Adrenal gland (tissue), 19 donors: ENCODE measurements at places on chromosomes 2 and 18. TPM values are rescaled to one million over a fixed set of nuclear protein-coding genes. Genes with fewer than 3 reads are reported as not detected.

TMEM169 gene
- total RNA-seq, result 1.3 TPM

SH3RF3 gene
- total RNA-seq, result 9.8 TPM

ASB1 gene
- total RNA-seq, result 24.1 TPM

RPRD1A gene
- total RNA-seq, result 128 TPM

ZRANB3 gene
- total RNA-seq, result 15.9 TPM

CAPN14 gene
- not detected for total RNA-seq

CABYR gene
- total RNA-seq, result 6.2 TPM

AP1S3 gene
- total RNA-seq, result 1.5 TPM

SERPINB2 gene
- 0.17 TPM for total RNA-seq

KCNIP3 gene
- 0.78 TPM for total RNA-seq

TUBA3E gene
- total RNA-seq, result not detected

RAX gene
- not detected for total RNA-seq

- no peak overlapping the region for H3K4me3 ChIP-seq
- H3K27ac ChIP-seq, result peak overlapping the region; percentile 87
- no peaks in the 10 kb centered on the region for H3K36me3 ChIP-seq
These were observed 1.5 kb downstream of the OSBPL1A start for GRCh38 chr18:24396082-24396633.

DNA sequence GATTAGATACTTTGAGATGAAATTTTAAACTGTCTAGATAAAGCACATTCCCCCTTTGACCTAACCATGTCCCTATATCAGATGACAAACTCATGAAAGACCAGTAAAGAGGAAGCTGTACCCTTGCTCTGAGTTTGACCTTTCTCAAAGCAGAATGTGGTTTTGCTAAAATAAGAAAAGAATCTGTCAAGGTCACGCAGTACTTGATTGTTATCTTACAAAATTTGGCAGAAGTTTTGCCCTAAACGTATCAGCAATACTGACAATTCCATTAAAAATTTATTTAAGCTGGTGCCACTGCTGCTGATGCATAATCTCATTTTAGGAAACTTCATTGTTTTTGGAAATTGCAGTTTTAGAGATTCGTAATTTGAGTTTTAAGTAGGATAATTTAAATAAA, 31.2 kb upstream of the GALM start:
- no peaks in the 10 kb centered on the region for H3K36me3 ChIP-seq
- H3K27ac ChIP-seq, result no peak overlapping the region
- H3K4me3 ChIP-seq, result no peak overlapping the region
- peaks cover 13% of the 10 kb centered on the region for H3K4me1 ChIP-seq

GRCh38 chr18:61893971-61894750, 1.4 kb upstream of the RNF152 start:
- H3K36me3 ChIP-seq, result no peaks in the 10 kb centered on the region
- no peaks in the 10 kb centered on the region for H3K27me3 ChIP-seq
- H3K4me1 ChIP-seq, result peaks cover 27% of the 10 kb centered on the region
- H3K4me3 ChIP-seq, result peak overlapping the region; percentile 69
- DNase-seq, result peak; percentile 90
- no peak overlapping the region for H3K27ac ChIP-seq

- H3K36me3 ChIP-seq, result no peaks in the 10 kb centered on the region
- H3K27me3 ChIP-seq, result peaks cover 4% of the 10 kb centered on the region
- peak; percentile 79 for DNase-seq
- H3K27ac ChIP-seq, result no peak overlapping the region
These were observed 6.8 kb downstream of the SCTR start for GRCh38 chr2:119517433-119517832.

- no peaks in the 10 kb centered on the region for H3K27me3 ChIP-seq
- H3K4me3 ChIP-seq, result no peak overlapping the region
- no peak overlapping the region for H3K27ac ChIP-seq
- H3K4me1 ChIP-seq, result peaks cover 18% of the 10 kb centered on the region
- DNase-seq, result no peak
- H3K36me3 ChIP-seq, result no peaks in the 10 kb centered on the region
These were observed 24.9 kb downstream of the CCNT2 start for GRCh38 chr2:134943540-134943939.

GRCh38 chr2:45083175-45083574, 73.9 kb upstream of the SIX2 start:
- H3K36me3 ChIP-seq, result no peaks in the 10 kb centered on the region
- H3K27me3 ChIP-seq, result no peaks in the 10 kb centered on the region
- H3K27ac ChIP-seq, result no peak overlapping the region
- H3K4me3 ChIP-seq, result no peak overlapping the region
- DNase-seq, result no peak

DNA sequence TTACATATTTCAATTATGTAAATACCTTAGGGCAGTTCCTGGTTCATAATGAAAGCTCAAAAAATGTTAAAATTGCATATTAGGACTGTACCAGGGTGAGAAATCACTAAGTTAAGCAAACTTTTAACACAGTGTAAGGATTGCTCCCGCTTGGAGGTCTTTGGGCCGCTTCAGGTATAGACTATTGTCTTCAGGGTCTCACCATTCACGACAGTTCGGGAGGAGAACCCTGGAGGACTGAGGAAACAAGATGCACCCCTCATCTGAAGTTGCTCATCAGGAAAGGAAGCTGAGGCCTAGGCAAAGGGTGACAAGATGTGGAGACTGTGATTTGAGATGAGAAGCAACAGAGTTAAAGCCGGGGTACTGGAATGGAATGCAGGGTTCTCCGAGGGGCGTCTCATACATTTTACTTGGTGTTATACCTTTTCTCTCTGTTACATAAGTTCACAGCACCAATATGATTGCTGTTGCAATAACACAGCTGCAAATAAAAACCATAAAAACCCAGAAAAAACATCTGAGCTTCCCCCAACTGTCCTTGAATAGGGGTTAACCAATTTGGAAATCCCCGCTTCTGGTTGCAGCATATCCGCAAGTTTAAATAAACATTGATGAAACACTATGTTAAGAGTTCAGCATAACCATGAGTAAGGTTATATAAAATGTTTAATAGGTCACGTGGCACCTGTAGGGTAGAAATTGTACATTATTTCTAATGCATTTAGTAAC, 40.1 kb downstream of the FBXO48 start:
- no peak overlapping the region for H3K27ac ChIP-seq
- no peak overlapping the region for H3K4me3 ChIP-seq
- H3K36me3 ChIP-seq, result no peaks in the 10 kb centered on the region
- no peaks in the 10 kb centered on the region for H3K27me3 ChIP-seq
- H3K4me1 ChIP-seq, result no peaks in the 10 kb centered on the region

DNA sequence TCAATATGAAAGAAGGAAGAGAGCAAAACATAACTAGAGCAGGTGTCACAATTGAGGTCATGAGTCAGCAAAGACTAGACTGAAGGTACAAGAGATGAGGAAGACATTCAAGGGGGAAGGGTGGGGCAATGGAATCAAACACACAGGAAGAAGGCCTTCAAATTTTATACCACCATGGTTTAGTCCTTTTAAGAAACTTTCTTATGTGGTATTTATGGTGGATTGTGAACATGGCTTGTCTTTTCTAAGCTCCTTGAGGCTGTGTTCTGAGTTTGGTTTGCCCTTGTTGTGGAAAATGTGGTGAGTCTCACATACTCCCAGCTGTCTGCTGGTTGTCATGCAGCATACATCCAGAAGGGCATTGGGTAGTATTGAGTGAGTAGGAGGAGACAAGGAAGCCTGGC, 62.1 kb downstream of the NABP1 start:
- no peak overlapping the region for H3K27ac ChIP-seq
- no peaks in the 10 kb centered on the region for H3K4me1 ChIP-seq
- H3K27me3 ChIP-seq, result no peaks in the 10 kb centered on the region
- no peak for DNase-seq
- H3K36me3 ChIP-seq, result no peaks in the 10 kb centered on the region

DNA sequence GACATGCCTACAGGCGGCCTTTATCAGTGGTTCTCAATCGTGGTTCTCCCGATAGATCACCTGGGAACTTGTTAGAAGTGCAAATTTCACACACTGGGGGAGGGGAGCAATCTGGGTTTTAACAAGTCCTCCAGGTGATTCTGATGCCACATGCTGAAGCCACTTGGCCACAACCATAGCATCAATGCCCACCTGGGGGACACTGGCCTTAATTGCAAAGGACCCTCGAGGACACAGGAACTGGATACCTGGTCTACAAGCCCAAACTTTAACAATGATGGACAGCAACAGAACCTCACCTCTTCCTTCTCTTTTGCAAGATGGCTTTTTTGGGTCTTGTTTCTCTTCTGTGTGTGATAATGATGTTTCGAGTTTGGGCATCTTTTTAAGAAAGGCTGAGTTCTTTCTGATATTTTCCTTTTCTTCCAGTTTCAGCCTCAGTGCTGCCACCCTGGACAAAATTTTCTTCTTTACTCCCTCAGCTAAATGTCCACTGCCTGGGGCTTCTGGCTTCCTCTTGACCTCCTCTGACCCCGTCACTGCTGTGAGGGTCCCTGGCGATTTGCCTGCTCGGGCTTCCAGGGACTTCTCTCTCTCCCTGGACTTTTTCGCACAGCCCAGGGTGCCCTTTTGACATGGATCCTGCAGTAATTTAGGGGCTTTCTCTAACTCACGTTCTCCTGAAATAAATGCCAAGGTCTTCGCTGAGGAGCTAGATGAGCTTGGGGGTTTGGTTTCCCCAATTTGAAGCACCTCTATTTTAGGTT, 94.2 kb downstream of the ALPK2 start:
- no peaks in the 10 kb centered on the region for H3K27me3 ChIP-seq
- H3K27ac ChIP-seq, result no peak overlapping the region
- DNase-seq, result no peak
- H3K4me1 ChIP-seq, result no peaks in the 10 kb centered on the region
- no peaks in the 10 kb centered on the region for H3K36me3 ChIP-seq

DNA sequence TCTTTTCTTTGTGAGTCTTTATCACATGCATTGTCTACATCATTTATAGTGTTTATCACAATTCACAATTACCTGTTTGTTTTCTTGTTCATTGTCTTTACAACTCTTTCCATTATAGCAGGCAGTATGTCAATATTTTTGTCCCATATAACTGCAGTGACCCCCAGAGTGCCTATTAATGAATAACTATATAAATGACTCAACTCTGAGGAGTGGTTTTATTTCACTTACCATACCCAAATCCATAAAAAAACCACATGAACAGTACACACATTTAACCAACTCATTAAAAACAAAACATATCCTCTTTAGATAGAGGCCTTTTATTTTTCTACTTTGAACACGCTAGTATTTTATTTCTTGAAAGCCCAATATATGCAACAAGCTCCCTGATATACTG, 1419.1 kb upstream of the NXPH2 start:
- no peaks in the 10 kb centered on the region for H3K36me3 ChIP-seq
- DNase-seq, result no peak
- no peaks in the 10 kb centered on the region for H3K4me1 ChIP-seq
- H3K4me3 ChIP-seq, result no peak overlapping the region

GRCh38 chr2:51158251-51158650, 126.3 kb upstream of the NRXN1 start:
- no peak for DNase-seq
- H3K27me3 ChIP-seq, result no peaks in the 10 kb centered on the region

DNA sequence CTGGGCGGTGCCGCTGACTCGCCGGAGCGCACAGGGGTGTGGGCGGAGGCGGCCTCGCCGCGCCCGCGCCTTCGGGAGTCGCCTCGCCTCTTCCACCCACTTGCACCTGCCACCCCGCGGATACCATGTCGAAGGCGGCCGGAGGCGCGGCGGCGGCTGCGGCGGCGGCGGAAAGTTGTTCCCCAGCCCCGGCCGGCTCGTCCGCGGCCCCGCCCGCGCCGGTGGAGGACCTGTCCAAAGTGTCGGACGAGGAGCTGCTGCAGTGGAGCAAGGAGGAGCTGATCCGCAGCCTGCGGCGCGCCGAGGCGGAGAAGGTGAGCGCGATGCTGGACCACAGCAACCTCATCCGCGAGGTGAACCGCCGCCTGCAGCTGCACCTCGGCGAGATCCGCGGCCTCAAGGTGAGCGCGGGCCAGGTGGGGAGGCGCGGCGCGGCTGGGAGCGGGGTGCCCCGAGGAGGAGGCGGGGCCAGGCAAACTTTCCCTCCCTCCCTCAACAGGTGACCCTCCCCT, 766 bp downstream of the CCDC85A start:
- DNase-seq, result no peak
- H3K4me1 ChIP-seq, result peaks cover 5% of the 10 kb centered on the region
- H3K4me3 ChIP-seq, result peak overlapping the region; percentile 50
- H3K36me3 ChIP-seq, result no peaks in the 10 kb centered on the region
- no peak overlapping the region for H3K27ac ChIP-seq
- H3K27me3 ChIP-seq, result peaks cover 17% of the 10 kb centered on the region

DNA sequence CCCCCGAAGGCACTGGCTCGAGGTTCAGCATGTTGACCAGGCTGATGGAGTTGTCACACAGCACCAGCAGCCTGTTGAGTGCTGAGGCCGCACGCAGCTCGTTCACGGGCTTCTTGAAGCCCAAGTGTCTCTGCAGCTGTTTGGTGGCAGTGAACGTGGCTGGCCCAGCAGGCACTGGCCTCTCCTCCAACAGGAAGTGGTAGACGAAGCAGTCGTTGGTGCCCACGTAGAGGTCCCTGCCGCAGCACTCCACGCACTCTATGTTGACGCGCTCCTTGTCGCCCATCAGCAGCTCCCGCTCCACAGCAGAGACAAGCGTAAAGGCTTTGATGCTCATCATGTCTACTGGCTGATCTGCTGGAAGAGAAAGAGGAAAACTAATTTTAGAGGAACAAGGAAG, 21.6 kb downstream of the TGFBRAP1 start:
- H3K4me3 ChIP-seq, result no peak overlapping the region
- H3K4me1 ChIP-seq, result no peaks in the 10 kb centered on the region
- H3K27me3 ChIP-seq, result no peaks in the 10 kb centered on the region
- no peak overlapping the region for H3K27ac ChIP-seq
- no peaks in the 10 kb centered on the region for H3K36me3 ChIP-seq

DNA sequence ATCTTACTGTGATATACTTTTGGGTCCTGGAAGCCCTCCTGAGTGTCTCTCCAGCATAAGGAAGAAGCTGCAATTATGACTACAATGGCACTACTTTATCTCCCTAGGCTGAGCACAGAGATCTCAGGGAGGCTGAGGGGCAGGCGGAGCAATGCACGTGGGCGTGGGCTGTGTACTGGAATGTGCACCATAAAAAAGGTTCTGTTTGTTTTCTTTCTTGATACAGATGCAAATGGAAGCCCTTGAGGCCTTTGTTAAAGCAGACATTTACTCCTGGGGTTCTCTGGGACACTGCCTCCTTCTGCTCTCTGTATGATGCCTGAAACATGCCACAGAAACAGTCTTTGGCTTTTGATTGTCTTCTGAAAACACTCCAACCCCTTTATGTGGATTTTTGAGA, 79.1 kb upstream of the DLX2 start:
- no peaks in the 10 kb centered on the region for H3K4me1 ChIP-seq
- no peak overlapping the region for H3K27ac ChIP-seq
- no peaks in the 10 kb centered on the region for H3K36me3 ChIP-seq
- DNase-seq, result no peak
- H3K27me3 ChIP-seq, result no peaks in the 10 kb centered on the region
- no peak overlapping the region for H3K4me3 ChIP-seq

DNA sequence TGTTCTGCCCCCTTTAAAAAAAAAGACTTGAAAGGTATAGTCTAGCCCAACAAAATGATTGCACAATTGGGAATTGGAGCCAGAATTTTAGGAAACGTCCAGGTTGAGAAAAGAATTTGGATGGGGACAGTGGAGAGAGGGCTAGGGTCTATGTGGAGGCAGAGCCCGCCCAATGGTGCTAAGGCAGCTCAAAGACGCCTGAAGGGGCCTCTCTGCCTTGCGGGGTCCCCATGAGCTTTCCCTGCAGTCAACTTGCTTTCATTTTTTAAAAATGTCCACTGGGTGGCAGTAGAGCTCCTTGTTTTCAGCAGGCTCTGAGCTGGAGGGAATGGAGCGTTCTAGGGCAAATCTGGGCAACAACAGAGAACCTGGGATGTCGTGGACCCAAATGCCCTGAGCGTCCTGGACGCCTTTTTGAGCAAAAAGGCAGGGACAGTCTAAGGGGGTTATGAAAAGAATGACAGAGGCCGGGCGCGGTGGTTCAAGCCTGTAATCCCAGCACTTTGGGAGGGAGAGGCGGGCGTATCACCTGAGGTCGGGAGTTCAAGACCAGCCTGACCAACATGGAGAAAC, 40.2 kb upstream of the ITM2C start:
- no peaks in the 10 kb centered on the region for H3K36me3 ChIP-seq
- H3K4me1 ChIP-seq, result peaks cover 6% of the 10 kb centered on the region
- peak; percentile 67 for DNase-seq
- no peak overlapping the region for H3K4me3 ChIP-seq
